ENCODE measurements at places on chromosomes 5 and 9.

- DNase-seq = no peak
These were observed 74.3 kb upstream of the TNC start for GRCh38 chr9:115192280-115192679.

- no peak for DNase-seq
These were observed 41.6 kb upstream of the CD180 start for GRCh38 chr5:67238191-67238590.

- no peak for DNase-seq
These were observed 91.2 kb downstream of the RFK start for GRCh38 chr9:76302947-76303550.

- DNase-seq = no peak
These were observed 270.2 kb upstream of the KLF4 start for GRCh38 chr9:107759823-107760166.

GRCh38 chr5:175572886-175573285 is 85.0 kb upstream of the HRH2 start:
- no peak for DNase-seq

- no peak for DNase-seq
These were observed 151.0 kb downstream of the GADD45G start for GRCh38 chr9:89755821-89756220.

All from stimulated activated CD4-positive, alpha-beta T cell treated with anti-CD3 and anti-CD28 coated beads, Interleukin-12 subunit alpha, Interleukin-12 subunit beta, amount 100 ng/mL, for 4 hours (primary cell).